NK-92 treated with Interleukin-12 subunit alpha and Interleukin-12 subunit beta, amount 100 ng/mL, for 24 hours (cell line): ENCODE measurements at places on chromosomes 5 and 9.

DNA sequence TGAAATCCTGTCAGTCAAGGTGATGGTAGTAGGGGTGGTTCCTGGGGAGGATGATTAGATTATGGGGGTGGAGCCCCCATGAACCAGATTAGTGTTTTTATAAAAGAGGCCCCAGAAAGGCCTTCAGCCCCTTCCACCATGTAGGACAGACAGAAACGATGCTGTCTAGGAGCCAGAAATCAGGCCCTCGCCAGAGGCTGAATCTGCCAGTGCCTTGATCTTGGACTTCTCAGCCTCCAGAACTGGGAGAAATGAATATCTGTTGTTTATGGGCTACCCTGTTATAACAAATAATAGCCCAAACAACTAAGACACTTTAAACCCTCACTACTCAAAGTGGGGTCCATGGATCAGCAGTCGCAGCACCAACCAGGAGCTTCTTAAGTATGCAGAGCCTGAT is 20.2 kb upstream of the FOXB2 start:
- DNase-seq = no peak

GRCh38 chr5:179406031-179406961 is 61.0 kb upstream of the ADAMTS2 start:
- no peak for DNase-seq

DNA sequence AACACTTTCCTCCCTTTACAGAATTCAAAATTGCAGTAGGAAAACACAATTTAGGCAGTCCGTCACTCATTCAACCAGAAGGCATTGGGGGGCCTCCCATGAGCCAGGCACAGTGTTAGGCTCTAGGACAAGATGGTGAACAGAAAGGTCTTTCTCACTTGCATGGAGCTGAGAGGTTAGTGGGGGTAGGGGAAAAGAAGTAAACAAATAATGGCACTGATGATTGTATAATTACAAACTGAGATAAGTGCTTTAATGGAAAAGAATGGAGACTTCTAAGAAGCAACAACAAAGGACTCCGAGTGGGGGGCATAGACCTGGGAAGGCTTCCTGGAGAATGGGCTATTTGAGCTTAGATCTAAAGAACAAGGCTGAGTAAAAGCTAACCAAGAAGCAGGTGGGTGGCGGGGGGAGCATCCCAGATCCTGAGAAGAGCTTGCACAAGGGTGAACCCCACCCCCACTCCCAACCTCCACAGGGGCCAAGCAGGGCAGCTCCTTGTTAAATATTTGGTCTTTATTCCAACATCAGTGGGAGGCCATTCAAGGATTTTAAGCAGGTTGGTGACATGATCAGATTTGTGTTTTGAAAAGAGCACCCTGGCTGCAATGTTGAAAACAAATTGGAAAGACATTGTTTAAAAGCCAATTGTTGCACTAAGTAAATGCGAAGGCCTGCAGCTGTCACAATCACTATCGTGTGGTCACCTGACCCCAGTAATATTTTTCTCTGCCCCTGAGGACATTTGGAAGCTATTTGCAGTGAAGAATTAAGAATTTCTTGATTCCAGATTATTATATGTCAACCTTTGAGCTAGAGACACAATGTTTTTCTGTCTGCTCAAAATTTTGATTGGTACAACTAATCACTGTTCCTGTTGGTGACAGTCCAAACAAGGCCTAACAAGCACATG is 73.9 kb upstream of the EFNA5 start:
- no peak for DNase-seq

GRCh38 chr9:1469996-1470395 is 419.8 kb downstream of the DMRT2 start:
- no peak for DNase-seq

DNA sequence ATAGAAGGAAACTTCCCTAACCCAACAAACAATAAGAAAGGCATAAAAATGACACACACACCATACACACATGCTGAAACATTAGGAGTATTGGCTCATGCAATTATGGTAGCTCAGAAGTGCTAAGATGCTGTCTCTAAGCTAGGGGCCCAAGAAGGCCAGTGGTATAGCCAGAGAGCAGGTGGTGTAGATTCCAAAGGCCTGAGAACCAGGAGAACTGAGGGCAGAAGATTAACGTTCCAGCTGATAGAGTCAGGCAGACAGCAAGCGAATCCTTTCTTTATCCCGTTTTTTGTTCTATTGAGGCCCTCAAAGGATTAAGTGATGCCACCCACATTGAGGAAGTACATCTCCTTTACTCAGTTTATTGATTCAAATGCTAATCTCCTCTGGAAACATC is 262.9 kb downstream of the EPB41L4A start:
- DNase-seq = no peak

DNA sequence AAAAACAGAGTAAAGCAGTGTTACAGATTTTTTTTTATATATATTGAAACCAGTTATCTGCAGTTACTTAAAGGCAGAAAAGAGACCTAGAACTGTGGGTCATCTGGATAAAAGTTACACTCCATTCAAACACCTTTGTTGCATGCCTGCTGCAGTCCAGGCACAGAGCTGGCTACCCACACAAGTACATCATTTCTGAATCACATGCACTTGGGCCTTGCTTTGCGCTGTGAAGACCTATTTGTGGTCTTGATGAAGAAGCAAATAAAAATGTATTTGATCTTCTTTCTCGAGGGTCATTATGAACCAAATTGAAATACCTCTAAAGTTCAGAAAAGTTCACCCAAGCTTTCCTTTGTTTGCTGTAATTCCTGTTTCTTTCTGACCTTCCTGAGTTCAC is 503.0 kb upstream of the ZNF608 start:
- DNase-seq = no peak

GRCh38 chr5:74272024-74272775 is 368.3 kb downstream of the ENC1 start:
- DNase-seq = no peak

- DNase-seq = no peak
Observed at GRCh38 chr5:56119050-56119449, 114.1 kb downstream of the ANKRD55 start.

GRCh38 chr9:91843093-91843492 is 106.9 kb downstream of the ROR2 start:
- no peak for DNase-seq

- DNase-seq = no peak
Observed at GRCh38 chr9:137130176-137130755, 8.7 kb upstream of the GRIN1 start.

DNA sequence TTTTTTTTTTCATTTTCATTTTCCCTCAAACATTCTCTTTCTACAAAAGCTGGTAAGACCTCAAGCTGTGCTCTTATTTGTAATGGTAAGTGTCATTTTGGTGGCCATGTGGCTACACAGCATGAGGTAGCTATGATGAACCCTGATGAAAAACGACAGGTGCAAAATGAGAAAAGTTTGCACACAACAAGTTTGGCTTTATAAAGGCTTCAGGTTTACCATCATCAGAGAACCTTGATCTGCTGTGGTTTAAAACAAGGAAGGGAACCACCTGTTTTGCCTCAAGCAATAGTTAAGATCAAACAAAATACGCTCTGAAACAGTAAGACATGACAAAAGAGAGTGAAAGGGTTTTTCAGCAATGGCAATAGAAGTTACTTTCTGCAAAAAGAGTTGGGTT is 1124.6 kb upstream of the ACO1 start:
- DNase-seq = no peak

- no peak for DNase-seq
Observed at GRCh38 chr5:104062621-104063377, 500.2 kb upstream of the NUDT12 start.

- no peak for DNase-seq
Observed at GRCh38 chr9:128081056-128081455, 13.0 kb downstream of the SLC25A25 start.

GRCh38 chr9:78896479-78896878 is 599.6 kb downstream of the PSAT1 start:
- no peak for DNase-seq

GRCh38 chr5:59645380-59645779 is 248.1 kb downstream of the PDE4D start:
- no peak for DNase-seq

DNA sequence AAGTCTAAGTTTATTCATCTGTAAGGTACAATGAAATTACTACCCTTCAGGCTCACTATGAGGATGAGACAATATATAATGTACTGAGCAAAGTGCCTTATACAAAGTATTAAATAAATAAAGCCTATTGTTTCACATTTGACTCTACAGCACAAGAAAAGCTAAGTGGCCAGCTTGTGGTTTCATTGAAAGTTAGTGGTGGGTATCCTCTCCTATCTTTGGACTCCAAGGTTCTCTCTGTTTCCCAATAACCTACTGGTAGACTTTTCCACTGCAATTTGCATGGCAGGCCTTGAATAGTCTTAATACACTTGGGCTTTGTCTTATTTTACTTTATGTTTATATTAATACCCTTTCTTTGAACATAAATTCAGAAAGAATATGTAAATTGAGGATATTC is 262.7 kb downstream of the DEPDC1B start:
- no peak for DNase-seq

DNA sequence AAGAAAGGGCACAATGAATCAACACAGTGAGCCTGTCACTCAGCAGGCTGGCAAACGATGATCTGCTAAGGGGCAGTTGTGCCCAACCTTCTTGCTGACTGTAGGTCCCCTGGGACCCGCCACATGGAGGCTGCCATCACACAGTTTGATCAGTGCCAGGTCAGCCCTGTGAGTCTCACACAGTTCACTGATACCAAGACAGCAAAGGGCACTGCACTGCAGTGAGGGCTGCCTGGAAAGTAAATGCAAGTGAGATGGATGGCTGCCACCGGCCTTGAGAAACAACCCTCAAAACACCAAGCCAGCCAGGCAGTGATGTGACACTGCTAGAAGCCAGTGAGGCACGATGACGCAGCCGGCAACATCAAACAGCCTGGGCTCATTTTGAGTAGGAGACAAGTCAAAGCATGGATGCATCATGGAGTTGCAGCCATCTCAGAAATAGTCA is 30.3 kb downstream of the FOXD1 start:
- no peak for DNase-seq

DNA sequence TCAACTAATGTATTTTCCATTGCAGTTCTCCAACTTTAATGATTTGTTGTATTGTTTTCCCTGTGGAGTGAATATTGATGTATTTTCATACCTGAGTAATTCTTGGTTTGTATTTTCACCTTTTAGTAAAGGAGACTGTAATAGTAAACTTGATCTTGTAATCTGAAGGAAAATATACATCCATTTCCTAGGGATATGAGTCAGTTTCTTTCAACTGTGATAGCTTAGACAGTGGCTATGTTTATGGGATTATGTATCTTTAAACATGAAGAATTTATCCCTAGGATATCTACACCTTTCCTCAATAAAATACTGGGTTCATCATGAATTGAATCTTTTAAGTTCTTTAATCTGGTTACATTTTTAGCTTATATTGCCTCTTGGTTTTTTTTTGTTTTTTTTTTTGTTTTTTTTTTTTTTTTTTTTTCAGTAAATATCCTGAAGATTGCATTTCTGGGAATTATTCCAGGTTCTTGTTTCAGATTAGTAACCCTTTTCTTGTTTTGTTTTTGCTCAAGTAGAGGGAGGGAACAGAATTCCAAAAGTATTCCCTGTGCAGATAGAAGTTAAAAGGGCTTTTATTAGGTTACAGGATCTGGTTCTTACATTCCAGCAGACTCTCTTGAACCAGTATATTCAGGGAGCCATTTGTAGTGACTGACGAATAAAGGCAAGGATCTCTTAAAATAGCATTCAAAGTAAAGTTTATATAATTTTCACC is 7.1 kb downstream of the WDR36 start:
- DNase-seq = no peak
